Stimulated activated CD8-positive, alpha-beta memory T cell treated with anti-CD3 and anti-CD28 coated beads, Interleukin-7, amount 100 ng/mL, for 1 hour (primary cell): ENCODE measurements at places on chromosomes 1 and 21.

DNA sequence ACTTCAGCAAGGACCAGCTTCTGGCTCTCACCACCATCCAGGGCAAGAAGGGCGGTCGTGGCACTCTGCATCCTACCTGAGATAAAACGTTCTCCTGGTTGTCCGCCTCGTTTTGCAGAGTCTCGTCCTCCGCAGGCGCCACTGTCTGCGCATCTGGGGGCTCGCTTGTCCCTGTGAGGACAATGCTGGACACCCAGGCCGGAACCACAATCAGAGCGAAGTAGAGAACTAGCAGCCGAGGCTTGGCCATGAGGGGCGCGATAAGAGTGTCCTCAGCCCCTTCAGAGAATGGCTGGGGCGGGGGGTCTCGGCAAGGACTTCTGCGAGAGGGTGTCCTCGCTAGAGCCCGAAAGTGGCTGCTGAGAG is 505 bp downstream of the OLFML2B start:
- DNase-seq, result no peak

DNA sequence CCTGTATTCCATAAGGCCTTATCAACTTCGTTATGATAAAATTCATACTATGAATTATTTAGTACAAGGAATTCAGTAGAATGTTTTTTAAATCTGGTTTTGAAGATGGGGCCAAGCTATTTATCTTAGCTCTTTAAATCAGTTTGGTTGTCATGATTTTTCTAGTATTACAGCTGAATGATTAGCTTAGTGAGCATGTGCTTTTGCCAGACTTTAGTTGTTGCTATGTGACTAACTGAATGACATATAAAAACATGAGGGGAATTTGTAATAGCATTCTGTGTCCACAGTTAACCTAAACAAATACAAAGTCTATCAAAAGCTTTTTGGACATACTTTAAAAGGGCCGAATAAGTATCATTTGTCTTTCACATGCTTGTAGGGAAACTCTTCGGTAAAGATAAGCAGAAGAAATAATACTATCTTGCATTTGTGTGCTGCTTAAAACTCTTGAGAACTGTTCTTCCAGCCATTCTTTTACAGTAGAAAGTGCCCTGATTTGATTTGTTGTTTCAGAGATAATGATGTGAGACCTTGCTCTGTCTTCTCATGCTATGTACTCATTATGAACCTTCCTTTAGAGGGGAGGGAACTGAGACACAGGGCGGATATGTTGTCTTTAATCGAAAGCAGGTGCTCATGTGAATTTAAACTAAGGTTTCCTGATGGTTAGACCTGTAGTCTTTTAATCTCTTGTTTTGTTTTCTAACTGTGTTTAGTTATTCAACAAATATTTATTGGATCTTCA is 18.8 kb downstream of the NEK7 start:
- no peak for DNase-seq

DNA sequence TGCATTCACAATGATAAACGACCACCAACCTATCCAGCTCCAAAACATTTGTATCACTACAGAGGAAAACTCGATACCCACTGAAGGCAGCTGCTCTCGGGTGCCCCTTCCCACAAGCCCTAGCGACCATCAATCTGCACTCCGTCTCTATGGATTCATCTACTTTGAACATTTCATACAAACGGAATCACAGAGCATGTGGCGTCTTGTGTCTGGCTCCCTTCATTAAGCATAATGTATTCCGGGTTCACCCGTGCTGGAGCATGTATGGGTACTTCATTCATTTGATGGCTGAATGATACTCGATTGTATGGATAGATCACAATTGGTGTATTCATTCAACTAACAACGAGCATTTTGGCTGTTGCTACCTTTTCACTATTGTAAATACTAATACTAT is 340.2 kb downstream of the SMYD3 start:
- no peak for DNase-seq

DNA sequence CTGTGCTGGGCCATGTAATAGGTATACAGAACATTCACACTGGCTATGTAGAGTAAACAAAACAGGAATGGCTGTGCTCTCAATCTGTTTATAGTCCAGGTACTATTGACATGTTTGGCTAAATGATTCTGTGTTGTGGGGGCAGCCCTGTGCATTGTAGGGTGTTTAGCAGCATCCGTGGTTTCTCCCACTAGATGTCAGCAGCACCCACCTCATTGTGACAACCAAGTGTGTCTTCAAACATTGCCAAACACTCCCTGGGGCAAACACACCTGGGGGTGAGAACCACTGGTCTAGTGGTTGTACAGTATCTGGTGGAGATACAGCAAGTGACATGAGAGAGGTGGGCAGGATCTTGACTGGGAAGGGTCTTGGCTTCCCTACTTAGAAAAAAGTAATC is 80.4 kb upstream of the SPATA6 start:
- DNase-seq, result no peak

- no peak for DNase-seq
Measured at GRCh38 chr21:45724345-45724961, 80.9 kb downstream of the PCBP3 start.

GRCh38 chr1:167500283-167500860 is 18.0 kb downstream of the CD247 start:
- DNase-seq, result no peak

GRCh38 chr1:204658295-204658694 is 27.2 kb downstream of the LRRN2 start:
- DNase-seq, result no peak

DNA sequence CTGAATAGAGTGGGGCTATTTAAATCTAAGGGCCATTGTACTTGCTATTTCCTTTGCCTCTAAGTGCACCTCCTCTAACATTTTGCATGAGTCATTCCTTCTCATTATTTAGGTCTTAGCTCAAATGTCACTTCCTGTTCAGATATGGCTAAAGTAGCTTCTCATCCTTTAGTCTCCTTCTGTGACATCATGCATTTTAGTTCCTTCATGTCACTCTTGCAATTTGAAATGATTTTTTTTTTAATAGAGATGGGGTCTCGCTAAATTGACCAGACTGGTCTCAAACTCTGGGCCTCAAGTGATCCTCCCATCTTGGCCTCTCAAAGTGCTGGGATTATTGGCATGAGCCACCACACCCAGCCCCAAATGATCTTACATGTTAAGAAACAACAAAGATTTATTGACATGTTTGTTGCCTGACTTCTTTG is 6.6 kb downstream of the TBX19 start:
- DNase-seq, result no peak
